Glomerular endothelial cell (primary cell): ENCODE measurements at places on chromosomes 5 and 9. TPM values are rescaled to one million over a fixed set of nuclear protein-coding genes. Genes with fewer than 3 reads are reported as not detected.

GRCh38 chr5:122933956-122934355 is 88.5 kb downstream of the SNX24 start:
- DNase-seq: no peak

GRCh38 chr5:141322261-141322660 is 1.7 kb upstream of the TAF7 start:
- DNase-seq: no peak

- no peak for DNase-seq
These were observed 314.1 kb downstream of the CETN3 start for GRCh38 chr5:90095292-90096060.

- no peak for DNase-seq
These were observed 109.6 kb downstream of the ADAMTS2 start for GRCh38 chr5:179235416-179236400.

- no peak for DNase-seq
These were observed 11.8 kb downstream of the BRD3 start for GRCh38 chr9:134055981-134056461.

- no peak for DNase-seq
These were observed 41.2 kb upstream of the IPPK start for GRCh38 chr9:92711146-92711545.

DNA sequence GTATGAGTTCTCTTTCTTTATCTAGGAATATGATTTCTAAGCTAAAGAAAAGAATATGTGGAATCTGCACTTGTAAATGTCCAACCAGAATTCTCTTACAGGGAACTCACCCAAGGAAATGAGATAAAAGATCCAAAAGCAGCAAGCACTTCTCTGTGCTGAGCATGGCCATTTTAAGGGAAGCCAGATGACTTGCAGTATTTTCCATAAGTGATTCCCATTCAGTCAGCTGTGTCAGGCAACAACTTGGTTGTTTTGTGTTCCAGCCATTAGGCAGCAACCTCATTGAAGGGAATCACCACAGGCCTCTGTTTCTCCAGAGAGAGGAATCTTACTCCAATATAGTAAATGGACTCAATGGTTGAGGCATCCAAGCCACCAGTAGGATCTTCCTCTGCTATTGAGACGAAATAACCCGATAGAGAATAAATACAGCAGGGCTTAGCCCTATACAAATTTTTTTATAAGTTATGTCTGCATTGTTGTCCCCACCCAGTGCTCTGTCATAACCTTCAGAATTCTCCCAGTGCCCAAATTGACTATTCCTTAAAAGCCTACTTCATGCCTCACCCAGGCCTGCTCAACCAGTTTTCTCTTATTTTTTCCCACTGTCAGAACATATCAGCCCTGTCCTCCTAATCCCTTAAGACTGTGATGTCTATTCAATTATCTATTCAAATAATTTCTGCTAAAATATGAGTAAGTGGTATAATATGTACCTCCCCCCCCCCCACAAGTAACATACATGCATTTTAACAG is 236.6 kb downstream of the PJA2 start:
- no peak for DNase-seq

GRCh38 chr5:164038128-164038783 is 532.8 kb downstream of the MAT2B start:
- no peak for DNase-seq

DNA sequence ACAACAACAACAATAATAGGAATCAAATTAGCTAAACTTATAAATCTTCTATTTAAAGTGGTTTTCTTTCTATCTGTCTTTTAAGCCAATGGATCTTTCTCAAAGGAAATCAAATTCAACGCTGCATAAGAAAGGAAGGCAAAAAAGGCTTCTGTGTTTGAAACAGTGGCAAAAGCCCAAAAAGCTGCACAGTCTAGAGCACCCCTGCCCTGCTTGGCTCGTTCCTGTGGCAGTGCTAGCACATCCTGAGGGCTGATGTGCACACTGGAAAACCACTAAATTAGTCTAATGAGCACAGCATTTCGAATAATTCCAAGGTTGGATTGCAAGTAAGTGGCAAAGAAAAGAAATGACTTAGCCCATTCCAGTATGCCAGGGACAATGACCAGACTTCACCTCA is 80.7 kb downstream of the AP3B1 start:
- DNase-seq: no peak

- no peak for DNase-seq
These were observed 215.5 kb downstream of the FSTL4 start for GRCh38 chr5:133396814-133397213.

LCN9 gene
- total RNA-seq: not detected in 2 replicates

ADRB2 gene
- 0.70 and 2.5 TPM in 2 replicates for total RNA-seq

PDGFRB gene
- 5.1 and 13.0 TPM in 2 replicates for total RNA-seq

PCDHGB7 gene
- 14.1 and 23.4 TPM in 2 replicates for total RNA-seq

PCDHA9 gene
- 0.06 and 0.19 TPM in 2 replicates for total RNA-seq

ADAMTS12 gene
- 4.3 and 10.9 TPM in 2 replicates for total RNA-seq

ELAVL2 gene
- 1.3 and 5.5 TPM in 2 replicates for total RNA-seq
